ENCODE measurements at places on chromosomes 4 and X.

- no peak for DNase-seq
Observed at GRCh38 chr4:110131916-110132315, 66.5 kb downstream of the ELOVL6 start.

GRCh38 chr4:7421356-7422150 lies 13.2 kb downstream of the PSAPL1 start:
- DNase-seq: no peak

- DNase-seq: no peak
Observed at GRCh38 chr4:73870768-73871167, 1.6 kb downstream of the CXCL1 start.

DNA sequence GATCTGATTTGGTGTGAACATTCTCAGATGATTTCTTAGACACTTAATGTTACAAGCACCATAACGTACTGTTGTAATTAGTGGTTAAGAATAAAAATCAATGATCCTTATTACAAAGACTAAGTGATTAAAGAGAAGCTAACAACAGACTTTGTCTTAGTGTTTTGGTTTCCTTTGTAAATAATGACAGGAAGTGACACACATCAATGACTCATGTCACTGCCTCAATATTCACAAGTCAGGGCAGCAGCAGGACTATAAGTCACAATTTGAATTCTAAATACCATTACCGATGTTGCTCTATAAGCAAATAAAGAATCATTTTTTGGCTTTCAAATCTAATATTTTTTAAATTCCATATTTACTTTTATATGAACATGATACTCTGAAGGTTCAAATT lies 115.8 kb upstream of the FAT4 start:
- no peak for DNase-seq
